ENCODE measurements at places on chromosomes 5 and 9.

DNA sequence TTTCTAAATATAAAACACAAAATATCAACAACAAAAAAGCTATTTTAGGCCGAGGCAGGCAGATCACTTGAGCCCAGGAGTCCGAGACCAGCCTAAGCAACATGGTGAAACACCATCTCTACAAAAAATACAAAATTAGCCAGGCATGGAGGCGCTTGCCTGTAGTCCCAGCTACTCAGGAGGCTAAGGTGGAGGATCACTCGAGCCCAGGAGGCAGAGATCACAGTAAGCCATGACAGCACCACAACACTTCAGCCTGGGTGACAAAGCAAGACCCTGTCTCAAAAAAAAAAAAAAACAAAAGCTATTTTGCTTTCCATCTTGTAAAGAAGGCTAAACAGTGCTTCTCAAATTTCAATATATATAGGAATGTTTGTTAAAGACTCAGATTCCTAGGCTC lies 11.3 kb downstream of the C5orf15 start:
- DNase-seq = no peak

- DNase-seq = no peak
Measured at GRCh38 chr9:128245421-128246151, 30.2 kb downstream of the GOLGA2 start.

- no peak for DNase-seq
Measured at GRCh38 chr9:101032426-101032825, 3.9 kb downstream of the PLPPR1 start.

GRCh38 chr9:618478-618877 lies 223.0 kb upstream of the DMRT1 start:
- no peak for DNase-seq

DNA sequence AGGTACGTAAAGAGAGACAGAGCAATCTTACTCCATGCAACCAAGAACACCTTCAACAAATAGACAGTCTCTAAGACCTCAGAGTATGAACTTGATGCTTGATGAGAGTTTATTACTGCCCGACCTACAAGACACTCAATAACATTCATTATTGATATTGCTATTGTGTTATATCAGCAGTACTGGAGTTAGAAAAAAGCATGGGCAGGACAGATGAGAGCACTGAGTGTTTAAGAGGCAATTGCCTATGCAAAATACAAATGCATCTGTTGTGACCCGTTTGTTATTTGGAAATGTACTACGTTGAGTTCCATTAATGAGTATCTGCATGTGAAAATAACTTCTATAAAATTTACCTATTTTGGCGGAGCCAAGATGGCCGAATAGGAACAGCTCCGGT lies 8.1 kb upstream of the MARCOL start:
- no peak for DNase-seq

DNA sequence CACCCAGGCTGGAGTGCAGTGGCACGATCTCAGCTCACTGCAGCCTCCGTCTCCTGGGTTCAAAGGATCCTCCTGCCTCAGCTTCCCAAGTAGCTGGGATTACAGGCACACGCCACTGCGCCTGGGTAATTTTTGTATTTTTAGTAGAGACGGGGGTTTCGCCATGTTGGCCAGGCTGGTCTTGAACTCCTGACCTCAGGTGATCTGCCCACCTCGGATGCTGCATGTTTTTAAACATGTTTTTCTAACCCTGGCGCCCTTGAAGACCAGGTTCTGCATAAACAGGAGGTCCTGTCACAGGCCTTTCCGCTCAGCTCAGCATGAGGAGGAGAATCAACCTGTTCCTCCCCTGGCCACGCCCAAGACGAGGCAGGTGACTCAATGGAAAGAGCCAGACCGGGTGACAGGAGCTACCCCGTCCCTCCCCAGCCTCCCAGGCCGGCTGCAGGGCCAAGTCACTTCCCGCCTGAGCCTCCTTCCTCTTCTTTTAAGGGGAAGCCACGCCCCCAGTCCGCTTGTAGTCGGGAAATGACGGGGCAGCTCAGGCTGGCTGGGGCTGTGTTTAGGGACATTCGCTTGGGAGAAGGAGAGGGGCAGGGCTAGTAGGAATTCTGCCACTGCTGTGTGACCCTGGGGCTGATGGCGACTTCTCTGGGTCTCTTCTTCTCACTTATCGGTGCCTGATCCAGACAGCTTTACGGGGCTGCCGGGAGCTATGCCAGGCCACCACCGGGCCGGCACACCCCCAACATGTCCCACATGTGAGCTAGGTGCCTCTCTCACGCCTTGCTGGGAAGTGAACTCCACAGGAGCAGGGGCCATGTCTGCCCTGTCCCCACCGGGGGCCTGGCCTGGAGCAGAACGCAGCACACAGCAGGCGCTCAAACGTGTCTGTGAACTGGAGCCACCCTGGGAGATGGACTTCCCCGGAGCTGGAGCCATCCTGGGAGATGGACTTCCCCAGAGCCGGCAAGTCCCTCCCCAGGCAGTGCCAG lies 6.1 kb downstream of the NOTCH1 start:
- DNase-seq = peak; percentile 79

- DNase-seq = no peak
Measured at GRCh38 chr9:106112935-106113334, 418.6 kb downstream of the TMEM38B start.

- DNase-seq = no peak
Measured at GRCh38 chr5:110844251-110844650, 105.4 kb downstream of the SLC25A46 start.

- no peak for DNase-seq
Measured at GRCh38 chr9:108442627-108443018, 413.2 kb downstream of the ACTL7B start.

- no peak for DNase-seq
Measured at GRCh38 chr5:8770431-8770830, 775.4 kb downstream of the SEMA5A start.

- no peak for DNase-seq
Measured at GRCh38 chr5:4627131-4627530, 513.0 kb upstream of the ADAMTS16 start.

- DNase-seq = peak; percentile 68
Measured at GRCh38 chr9:126397056-126397455, 70.4 kb downstream of the MVB12B start.

GRCh38 chr9:87599901-87600610 lies 102.4 kb downstream of the DAPK1 start:
- DNase-seq = no peak

DNA sequence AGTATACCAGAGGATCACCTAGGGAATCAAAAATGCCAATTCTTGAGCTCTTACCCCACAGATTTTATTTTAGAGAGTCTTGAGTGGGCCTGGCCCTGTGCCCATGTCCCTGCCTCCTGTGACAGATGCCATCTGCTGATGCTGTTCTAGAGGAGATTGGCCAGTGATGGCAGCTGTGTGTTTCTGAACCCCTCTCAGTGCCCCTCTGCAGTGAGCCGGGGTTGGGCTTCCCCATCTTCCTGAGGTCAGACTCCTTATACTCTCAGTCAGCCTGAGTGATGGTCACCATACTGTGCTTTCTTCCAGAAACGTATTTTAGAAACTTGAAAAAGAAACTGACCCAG lies 6.1 kb downstream of the PTCD2 start:
- no peak for DNase-seq

GRCh38 chr9:137972988-137973470 lies 95.4 kb downstream of the CACNA1B start:
- no peak for DNase-seq

- DNase-seq = no peak
Measured at GRCh38 chr9:99867536-99867935, 38.9 kb upstream of the STX17 start.

GRCh38 chr9:3875361-3876132 lies 349.7 kb upstream of the RFX3 start:
- DNase-seq = no peak

GRCh38 chr9:117782931-117783788 lies 79.0 kb downstream of the TLR4 start:
- DNase-seq = peak; percentile 50
